NCI-H1436 treated with DMSO at 0.1 percent for 48 hours (cell line): ENCODE measurements at places on chromosomes 7 and 10.

- no peak for DNase-seq
Observed at GRCh38 chr7:158655931-158656441, 48.6 kb downstream of the NCAPG2 start.

- DNase-seq, result no peak
Observed at GRCh38 chr7:151010307-151011096, 13.8 kb downstream of the ATG9B start.

GRCh38 chr7:29345590-29345989 lies 151.0 kb downstream of the CHN2 start:
- no peak for DNase-seq

DNA sequence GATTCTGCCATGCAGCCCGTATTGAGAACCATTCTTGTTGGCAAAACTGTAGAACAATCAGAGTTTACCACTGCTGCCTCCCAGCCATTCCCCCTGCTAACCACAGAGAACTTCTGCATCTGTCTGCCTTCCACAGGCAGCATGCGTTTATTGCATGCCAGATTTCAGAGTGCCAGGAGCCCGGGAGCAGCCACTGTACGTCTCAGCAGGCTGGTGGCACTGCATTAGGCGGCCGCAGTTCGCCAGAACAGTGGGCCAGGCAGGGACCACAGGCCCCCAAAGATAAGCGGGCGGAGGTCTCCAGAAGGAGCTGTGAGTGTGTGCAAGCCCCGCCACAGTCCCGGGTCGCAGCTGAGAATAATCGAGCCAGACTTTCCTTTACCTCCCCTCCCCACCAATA lies 31.8 kb downstream of the ZNF467 start:
- no peak for DNase-seq

GRCh38 chr7:82690929-82691328 lies 247.4 kb upstream of the CACNA2D1 start:
- DNase-seq, result no peak

GRCh38 chr7:91543646-91544045 lies 279.4 kb downstream of the FZD1 start:
- DNase-seq, result no peak

- DNase-seq, result no peak
Observed at GRCh38 chr7:119090851-119091250, 866.3 kb downstream of the ANKRD7 start.

GRCh38 chr10:95889830-95890229 lies 17.9 kb upstream of the CC2D2B start:
- DNase-seq, result no peak

- no peak for DNase-seq
Observed at GRCh38 chr10:72615970-72616369, 9.9 kb downstream of the MICU1 start.

- no peak for DNase-seq
Observed at GRCh38 chr10:133279326-133280226, 2.9 kb upstream of the ADAM8 start.

DNA sequence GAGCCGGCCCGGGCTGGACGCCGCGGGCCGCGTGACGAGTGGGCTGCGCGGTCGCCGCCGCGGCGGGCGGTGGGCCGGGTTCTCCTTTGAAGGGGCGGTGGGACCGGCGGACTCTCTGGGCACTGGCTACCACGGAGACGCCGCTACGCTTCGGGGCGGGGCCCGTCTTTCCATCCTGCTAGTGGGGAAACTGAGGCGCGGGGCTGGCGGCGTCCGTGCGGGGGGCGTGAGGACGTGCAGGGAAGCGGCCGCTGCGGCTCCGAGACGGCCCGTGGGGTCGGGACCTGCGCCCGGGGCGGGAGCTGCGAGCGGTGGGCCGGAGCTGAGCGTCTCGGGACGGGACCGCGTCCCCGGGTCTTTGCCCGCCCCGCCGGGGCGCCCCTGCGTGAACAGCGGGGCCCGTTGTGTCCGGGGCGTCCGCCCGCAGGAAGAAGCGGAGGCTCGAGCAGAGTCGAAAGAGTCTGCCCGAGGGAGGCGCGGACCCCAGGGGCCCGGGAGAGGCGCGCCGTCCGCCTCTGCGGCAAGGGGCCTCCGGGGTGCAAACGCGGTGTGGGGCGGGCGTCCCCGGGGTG lies 548 bp upstream of the BNIP3 start:
- DNase-seq, result no peak

DNA sequence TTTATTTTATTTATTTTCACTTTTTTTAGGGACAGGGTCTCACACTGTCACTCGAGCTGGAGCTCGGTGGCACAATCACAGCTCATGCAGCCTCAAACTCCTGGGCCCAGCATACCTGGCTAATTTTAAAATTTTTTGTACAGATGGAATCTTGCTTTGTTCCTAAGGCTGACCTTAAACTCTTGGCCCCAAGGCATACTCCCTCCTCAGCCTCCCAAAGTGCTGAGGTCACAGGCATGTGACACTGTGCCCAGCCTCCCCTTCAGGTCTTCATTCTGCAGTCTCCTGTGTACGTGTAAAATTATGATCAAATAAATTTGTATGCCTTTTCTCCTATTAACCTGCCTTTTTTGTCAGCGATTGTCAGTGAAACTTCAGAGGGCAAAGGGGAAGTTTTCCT lies 17.8 kb upstream of the TCTN3 start:
- DNase-seq, result no peak

DNA sequence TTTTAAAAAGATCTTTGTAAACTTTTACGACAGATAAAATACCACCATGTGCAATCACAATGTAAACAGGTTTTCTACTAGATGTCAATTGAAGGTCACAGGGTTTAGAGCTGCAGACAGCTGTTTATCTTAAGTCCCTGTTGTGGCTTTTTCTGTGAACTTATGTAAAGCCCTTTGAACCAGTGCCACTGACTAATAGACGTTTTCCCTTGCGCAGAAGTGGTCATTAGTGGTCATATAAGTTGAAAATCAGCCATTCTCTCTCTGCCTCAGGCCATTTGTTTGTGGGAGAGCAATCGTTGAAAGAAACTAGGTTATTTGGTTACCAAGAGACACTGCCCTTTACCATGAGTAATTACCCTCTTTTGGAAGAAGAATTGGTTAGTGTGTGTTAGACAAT lies 23.9 kb downstream of the CACNB2 start:
- DNase-seq, result no peak

- no peak for DNase-seq
Observed at GRCh38 chr10:30562787-30563186, 66.8 kb downstream of the LYZL2 start.

GRCh38 chr10:1199345-1199673 lies 143.1 kb downstream of the WDR37 start:
- DNase-seq, result no peak

GRCh38 chr10:125159932-125160855 lies at the start of gene CTBP2:
TSS of gene CTBP2 (minus strand) at chr10:125160563.
- no peak for DNase-seq

DNA sequence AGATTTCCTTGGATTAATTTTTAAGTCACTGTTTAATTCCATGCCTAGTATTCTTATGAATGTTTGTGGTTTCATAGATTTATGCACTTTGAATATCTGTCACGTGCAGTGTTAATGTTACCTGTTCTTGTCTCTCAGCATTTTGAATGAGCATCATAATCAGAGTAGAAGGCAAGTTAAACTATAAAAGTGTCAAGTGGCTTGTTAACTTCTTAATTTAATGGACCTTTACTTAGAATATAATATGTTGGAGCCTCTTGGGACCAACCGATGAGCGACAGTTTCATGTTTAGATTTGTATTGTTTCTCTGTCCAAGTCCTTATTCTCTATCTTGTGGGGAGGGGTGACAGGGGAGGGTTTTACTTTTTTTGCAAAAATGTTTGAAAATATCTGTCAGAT lies 50.6 kb upstream of the MTURN start:
- DNase-seq, result peak; percentile 3

DNA sequence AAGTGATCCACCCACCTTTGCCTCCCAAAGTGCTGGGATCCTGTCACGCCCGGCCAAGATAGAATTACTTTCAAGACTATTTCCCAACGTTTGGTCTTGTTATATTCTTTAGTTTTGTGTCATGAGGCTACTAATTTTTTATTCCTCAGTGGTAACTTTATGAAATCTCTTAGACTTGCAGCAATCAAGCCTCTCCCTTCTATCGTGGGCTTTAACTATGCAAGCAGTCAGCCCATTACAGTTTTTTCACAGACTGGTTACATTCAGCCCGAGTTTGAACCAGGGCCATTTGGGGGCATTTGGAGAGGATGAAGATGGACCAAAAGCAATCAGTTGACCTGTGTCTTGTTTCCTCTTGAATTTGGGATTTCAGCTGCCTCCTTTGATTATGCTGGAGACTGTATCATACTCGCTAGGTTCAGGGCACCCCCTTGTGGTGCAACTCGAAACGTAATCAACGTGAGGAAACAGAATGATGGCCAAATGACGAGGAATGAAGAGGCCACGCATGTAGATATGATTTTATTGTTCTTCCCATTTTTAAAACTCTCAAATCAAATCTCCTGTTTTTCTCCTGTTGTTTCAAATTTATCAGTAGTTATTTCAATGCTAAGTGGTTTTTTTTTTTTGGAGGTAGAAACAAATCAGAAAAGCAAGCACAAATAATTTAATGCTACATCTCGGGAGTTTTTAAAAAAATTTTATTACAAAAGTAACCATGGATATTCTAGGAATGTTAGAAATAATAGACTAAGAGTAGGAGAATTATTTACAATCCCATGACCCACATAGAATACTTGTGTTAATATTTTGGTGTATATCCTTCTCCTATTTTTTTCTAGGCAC lies 151.6 kb downstream of the KIAA1217 start:
- DNase-seq, result no peak

- no peak for DNase-seq
Observed at GRCh38 chr7:116305485-116306408, 95.4 kb downstream of the TES start.

GRCh38 chr10:101289541-101289940 lies 60.3 kb upstream of the LBX1 start:
- DNase-seq, result no peak

GRCh38 chr10:43138021-43138756 lies at the start of gene CSGALNACT2:
TSS of gene CSGALNACT2 (plus strand) at chr10:43138445. CDS start at chr10:43155150, 16,705 bp downstream.
- DNase-seq, result peak; percentile 31

DNA sequence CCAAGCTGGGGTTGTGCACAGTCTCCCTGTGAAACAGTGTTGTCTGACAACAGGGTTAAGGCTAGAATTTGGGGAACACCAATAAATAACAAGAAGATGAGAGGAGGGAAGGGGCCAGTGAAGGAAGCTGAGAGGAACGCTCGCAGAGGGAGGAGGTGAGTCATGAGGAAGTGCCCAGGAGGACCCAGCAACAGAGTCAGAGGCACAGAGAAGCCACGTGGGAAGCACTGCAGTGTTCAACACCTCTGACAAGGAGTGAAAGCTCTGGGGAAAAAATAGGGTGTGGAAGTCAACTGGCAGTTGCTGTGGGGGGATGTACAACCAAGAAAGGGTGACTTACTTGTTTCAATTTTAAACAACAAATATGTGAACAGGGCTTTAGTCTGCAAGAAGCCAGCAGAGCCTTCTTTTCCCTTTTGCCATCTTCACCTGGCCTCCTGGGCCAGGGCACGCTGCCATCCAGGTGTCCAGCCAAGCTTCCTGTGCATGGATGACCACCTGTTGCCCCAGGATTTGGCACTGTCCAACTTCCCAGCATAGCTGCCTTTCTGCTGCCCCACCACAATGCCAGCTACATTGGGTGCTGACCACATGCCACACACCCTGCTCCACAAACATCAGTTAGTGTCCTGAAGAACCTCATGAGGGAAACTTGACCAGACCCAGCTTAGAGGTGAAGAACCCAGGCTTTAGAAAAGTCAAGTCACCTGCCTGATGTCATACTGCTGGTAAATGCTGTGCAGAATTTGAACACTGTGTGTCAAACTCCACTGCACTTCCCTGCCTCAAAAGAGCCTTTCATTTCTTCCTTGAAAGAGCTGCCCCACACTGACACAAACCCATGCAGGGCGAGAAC lies 69.6 kb downstream of the ATXN7L1 start:
- DNase-seq, result no peak

GRCh38 chr7:129264534-129264933 lies 39.7 kb downstream of the AHCYL2 start:
- no peak for DNase-seq

- DNase-seq, result no peak
Observed at GRCh38 chr7:91276909-91277308, 12.7 kb downstream of the FZD1 start.

- DNase-seq, result no peak
Observed at GRCh38 chr10:18312374-18313139, 172.3 kb downstream of the CACNB2 start.

- DNase-seq, result no peak
Observed at GRCh38 chr7:156618780-156619367, 21.7 kb upstream of the RNF32 start.

- DNase-seq, result no peak
Observed at GRCh38 chr7:151191544-151191943, 4.5 kb upstream of the ASB10 start.

DNA sequence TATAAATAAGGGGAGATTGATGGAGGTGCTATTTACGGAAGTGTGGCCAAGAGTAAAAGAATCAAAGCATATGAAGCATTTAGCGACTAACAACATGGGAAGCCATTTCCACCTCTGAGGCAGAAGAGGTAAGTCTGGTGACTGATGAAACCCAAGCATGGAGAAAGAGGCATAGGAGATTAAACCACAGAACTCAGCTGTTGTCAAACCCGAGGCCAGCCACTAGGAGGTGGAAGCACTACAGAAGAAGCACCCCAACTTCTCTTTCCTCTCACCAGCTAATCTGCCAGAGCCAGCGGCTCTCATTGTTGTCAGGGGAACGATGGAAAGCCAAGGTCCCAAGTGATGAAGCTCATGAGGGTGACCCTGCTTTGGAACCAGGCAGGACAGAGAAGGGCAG lies 19.6 kb upstream of the CNTNAP2 start:
- no peak for DNase-seq

DNA sequence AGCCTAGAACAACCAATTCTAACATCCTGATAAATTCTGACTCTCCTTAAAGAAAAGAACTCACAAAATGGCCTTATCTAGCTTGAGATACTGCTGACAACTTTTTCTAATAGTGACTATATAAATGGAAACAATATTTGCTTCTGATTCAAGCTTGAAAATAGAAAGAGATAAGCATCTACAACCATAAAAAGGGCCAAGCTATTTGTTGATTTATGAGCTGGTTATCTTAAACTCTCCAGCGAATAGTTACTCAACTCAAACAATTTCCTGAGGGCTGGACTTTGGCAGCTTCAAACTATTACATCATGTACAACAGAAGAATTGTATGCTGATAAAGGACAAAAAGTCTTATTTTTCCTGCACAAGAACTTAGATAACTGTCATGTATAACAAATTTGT lies 4.6 kb downstream of the USP54 start:
- no peak for DNase-seq

DNA sequence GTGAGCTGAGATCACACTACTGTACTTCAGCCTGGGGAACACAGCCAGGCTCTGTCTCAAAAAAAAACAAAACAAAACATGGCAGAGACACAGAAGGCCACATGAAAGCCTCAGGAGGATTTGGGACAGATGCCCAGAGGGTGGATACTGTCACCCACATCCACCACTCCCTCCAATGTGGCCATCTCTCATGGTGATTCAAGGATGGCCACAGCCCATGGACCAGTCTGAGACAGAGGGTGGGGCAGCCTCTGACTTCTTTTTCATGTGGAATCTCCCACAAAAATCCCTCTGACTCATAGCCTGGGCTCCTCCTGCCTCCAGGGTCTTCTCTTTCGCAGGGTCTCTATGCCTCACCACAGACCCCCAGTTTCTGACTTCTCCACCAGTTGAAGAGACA lies 59.0 kb upstream of the GTF2I start:
- no peak for DNase-seq
